ENCODE measurements at places on chromosomes 1 and 21. TPM values are rescaled to one million over a fixed set of nuclear protein-coding genes. Genes with fewer than 3 reads are reported as not detected.

The FAM167B gene
- 7.9 TPM for total RNA-seq

The COL8A2 gene
- total RNA-seq: 1.2 TPM

The PM20D1 gene
- 1.7 TPM for total RNA-seq

The TTC39A gene
- 25.7 TPM for total RNA-seq

The SYT6 gene
- not detected for total RNA-seq

The TNFAIP8L2 gene
- total RNA-seq: 0.88 TPM

The RNF186 gene
- total RNA-seq: not detected

The NFIA gene
- 90.2 TPM for total RNA-seq

The GJB5 gene
- not detected for total RNA-seq

The OR10J1 gene
- not detected for total RNA-seq

The S100A11 gene
- total RNA-seq: 66.9 TPM

The OR14A2 gene
- not detected for total RNA-seq

The ADORA1 gene
- total RNA-seq: 16.4 TPM

The VWA5B1 gene
- 0.16 TPM for total RNA-seq

The SYDE2 gene
- 21.4 TPM for total RNA-seq

The SH2D1B gene
- 0.11 TPM for total RNA-seq

The AK5 gene
- 1.0 TPM for total RNA-seq
